Testis (tissue), 5 donors: ENCODE measurements at places on chromosomes 4 and X. TPM values are rescaled to one million over a fixed set of nuclear protein-coding genes. Genes with fewer than 3 reads are reported as not detected.
A peak's percentile ranks its signal among the peaks of the same experiment; 100 is the strongest.

DNA sequence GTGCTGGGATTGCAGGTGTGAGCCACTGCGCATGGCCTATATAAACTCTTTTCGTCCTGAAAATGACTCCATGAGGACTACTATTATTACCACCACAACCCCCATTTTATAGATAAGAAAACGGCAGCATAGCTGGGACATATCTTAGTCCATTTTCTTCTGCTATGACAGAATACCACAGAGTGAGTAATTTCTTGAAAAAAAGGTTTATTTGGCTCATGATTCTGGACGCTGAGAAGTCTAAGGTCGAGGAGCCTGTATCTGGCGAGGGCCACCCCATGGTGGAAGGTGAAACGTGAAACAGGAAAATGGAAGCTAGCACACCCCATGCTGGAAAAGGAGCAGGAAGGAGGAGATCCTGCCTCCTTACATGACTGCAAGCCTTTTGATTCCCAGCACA, 68.9 kb downstream of the SMIM20 start:
- DNase-seq, result no peak

The TLR1 gene
- 2.8 TPM for polyA plus RNA-seq

The NMU gene
- polyA plus RNA-seq, result 0.58 TPM

GRCh38 chr4:147578593-147578992, 38.6 kb upstream of the TMEM184C start:
- no peak for DNase-seq

GRCh38 chrX:66030505-66031317, 9.2 kb downstream of the VSIG4 start:
- DNase-seq, result peak; percentile 15

- no peak for DNase-seq
Observed at GRCh38 chr4:24434241-24434640, 150.1 kb downstream of the DHX15 start.

The PCDH10 gene
- 5.2 TPM for polyA plus RNA-seq

DNA sequence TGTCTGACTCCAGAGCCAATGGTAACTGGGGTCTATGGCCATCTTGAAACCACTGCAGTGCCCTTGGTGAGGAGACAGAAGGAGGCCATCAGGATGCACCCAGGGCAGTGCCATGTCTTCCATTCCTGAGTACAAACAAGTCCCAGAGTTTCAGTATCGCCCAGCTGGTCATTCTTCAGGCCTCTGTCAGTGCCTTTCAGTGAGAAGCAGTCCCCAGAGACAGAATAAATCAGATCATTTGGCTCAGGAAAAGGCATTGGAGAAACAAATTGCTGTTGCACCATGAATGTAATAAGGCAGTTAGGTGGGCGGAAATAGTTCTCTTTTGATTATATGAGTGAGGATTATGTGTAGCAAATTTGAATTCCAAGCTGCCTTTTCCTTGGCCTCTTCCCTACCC, 21.3 kb downstream of the ADGRG4 start:
- no peak for DNase-seq
